ENCODE measurements at places on chromosomes 12 and 14.

DNA sequence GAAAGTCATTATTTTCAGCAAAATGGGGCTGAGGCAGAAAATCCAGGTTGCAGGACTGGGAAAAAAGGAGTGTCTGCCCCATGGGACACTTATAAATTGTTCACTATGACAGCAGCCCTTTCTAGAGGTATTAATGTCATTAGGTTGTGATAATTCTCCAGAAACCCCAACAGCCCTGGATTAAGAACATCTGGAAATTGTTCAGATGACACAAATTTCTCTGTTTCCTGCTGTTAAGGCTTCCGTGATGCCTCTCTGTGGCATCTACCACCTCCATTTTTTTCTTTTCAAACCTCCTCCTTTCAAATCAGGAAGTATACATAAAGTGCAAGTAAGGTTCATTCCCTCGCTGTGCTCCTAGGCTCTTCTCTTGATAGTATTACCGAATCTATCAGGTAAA lies 25.6 kb downstream of the EGLN3 start:
- no peak for DNase-seq

GRCh38 chr12:105477873-105478272 lies 147.4 kb downstream of the C12orf75 start:
- DNase-seq: no peak

DNA sequence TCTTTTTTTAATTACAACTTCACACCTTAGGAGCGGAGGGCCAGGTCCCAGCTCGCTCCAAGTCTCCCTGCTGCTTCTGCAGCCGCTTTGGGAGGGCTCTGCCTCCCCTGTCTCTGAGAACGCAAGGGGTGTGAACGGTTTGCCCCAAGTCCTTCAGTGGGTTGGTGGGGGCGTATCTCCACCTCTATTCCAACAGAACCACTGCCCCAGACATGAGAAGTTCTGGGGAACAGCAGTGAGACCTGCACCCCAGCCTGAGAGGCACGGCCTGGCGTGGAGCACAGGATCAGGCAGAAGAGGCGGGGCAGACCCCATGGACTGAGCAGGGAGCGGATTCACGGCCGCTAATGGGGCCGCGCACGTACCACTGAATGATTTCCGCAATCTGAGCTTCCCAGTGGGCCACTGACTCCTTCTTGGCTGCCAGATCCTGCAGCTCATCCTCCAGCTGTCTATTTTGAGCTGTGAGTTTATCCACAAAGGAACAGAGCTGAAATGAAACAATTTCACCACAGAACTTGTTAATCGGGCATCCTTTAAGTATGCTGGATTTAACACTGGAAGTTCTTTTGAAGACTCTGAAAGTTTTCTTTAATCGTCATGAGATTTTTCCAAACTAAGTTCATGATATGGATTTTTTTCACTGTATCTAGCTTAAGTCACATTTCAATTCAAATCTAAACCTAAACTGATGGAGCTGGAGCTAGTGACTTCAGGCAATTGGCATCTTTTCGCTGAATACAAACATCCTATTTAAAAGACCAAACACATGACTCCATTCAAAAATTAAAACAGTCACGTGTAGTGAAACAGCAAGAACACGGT lies 44.4 kb downstream of the AMN start:
- no peak for DNase-seq

DNA sequence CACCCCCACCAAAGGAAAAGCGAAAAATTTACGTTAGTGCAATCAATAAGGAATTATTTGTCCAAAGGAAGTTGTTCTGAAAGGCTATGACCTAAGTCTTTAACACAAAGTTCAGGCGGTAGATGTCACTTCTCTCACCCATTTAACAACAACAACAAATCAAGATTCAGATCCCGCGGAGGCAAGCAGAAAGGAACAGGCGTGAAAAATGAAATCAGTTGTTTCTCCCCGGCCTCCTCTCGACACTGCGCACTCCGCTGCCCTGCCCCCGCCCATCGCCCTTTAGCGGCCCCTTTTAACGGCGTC lies 1.4 kb downstream of the DENND5B start:
- DNase-seq: no peak

GRCh38 chr12:90977224-90977623 lies 22.2 kb upstream of the CCER1 start:
- DNase-seq: no peak

GRCh38 chr14:37196604-37197420 lies 925 bp upstream of the MIPOL1 start:
- DNase-seq: no peak

GRCh38 chr14:36221112-36221511 lies 44.6 kb upstream of the PTCSC3 start:
- no peak for DNase-seq

DNA sequence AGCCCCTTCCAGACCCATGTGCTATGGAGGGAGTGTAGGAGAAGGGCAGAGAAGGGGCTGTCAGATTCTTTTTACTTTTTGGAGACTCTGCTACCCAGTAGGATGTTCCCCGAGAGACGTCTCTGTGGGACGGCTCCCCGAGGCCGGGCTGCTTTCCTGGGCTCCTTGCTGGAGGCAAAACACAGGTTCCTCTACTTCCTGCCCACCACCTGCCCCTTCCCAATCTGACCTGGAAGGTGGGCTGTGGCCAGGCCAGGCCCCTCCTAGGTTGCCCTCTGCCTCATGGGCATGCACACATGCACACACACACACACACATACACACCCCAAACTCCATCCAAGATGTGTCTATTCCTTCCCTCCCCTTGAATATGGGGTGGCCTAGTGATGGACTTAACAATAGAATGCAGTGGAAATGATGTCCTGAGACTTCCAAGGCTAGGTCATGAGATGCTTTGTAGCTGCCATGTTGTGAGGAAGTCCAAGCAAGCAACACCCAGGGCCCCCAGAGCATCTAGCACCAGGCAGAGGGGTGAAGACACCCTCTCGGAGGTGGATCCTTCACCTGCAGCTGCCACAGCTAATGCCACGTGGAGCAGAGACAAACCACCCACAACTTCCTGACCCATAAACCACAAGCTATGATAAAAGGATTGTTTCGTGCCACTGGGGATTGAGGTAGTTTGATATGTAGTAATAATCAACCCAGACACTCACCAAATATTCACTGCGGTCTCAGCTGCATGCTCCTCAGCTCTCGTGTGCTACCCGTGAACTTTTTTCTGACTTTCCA lies 1.6 kb upstream of the ASB2 start:
- no peak for DNase-seq

- no peak for DNase-seq
Observed at GRCh38 chr12:19483727-19484126, 44.4 kb downstream of the AEBP2 start.

Data from breast epithelium (tissue), 4 donors.